ENCODE measurements at places on chromosomes 2 and 18.

- no peak for DNase-seq
These were observed 271.3 kb downstream of the LRATD1 start for GRCh38 chr2:14903709-14904374.

- peak; percentile 48 for DNase-seq
These were observed 21.4 kb downstream of the HJURP start for GRCh38 chr2:233832869-233833311.

DNA sequence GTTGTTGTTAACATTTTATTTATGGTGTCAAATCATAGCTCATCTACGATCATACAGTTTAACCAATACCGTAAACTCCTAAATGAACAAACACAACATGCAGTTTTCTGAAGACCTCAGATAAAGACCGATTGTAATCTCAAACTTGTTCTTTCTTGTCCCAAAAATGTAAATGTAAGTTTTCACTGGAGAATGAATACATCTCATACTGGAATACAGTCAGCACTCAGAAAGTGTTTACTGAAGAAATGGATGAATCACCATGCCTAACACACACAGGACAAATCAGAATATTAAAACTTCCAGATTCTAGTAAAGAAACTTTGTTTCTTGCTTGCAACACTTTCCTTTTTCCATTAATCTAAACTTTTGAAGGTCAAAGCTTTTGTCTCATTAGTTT, 380.5 kb downstream of the DLGAP1 start:
- DNase-seq, result no peak

GRCh38 chr2:133653056-133653455, 84.8 kb upstream of the NCKAP5 start:
- DNase-seq, result no peak

- no peak for DNase-seq
These were observed 5.2 kb upstream of the PPP4R1 start for GRCh38 chr18:9619545-9619944.

DNA sequence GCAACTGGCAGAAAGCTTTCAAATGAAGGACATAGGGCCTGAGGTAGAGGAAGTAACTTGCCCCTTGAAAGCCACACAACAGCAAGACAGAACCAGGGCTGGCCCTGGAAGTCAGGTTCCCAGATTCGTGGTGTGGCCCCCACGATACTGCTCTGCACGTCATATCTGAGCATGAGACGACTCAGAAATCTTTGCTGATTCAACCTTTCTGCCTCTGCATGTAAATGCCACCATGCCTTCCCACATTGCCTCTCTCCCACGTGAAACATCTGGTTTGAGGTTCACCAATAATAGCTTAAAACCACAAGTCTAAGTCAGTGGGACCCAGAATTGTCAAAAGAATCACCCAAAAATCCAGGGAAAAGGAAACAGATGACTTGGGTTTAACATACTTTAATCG, 214.0 kb upstream of the TRIB2 start:
- peak; percentile 77 for DNase-seq

GRCh38 chr2:47641366-47641765, 141.6 kb upstream of the MSH6 start:
- DNase-seq, result no peak

GRCh38 chr2:21118302-21118920, 5.4 kb upstream of the TDRD15 start:
- no peak for DNase-seq

- DNase-seq, result no peak
These were observed 2.0 kb upstream of the MCFD2 start for GRCh38 chr2:46917628-46918027.
